Pancreas (tissue), 10 donors: ENCODE measurements at places on chromosomes 2 and 18. TPM values are rescaled to one million over a fixed set of nuclear protein-coding genes. Genes with fewer than 3 reads are reported as not detected.

The TLX2 gene
- not detected for total RNA-seq

The ADD2 gene
- total RNA-seq = 4.6 TPM

The KCNG2 gene
- not detected for total RNA-seq

The CD8B2 gene
- not detected for total RNA-seq

The SERPINB10 gene
- not detected for total RNA-seq

GRCh38 chr2:53884883-53885282 is 25.1 kb upstream of the GPR75 start:
- no peak for DNase-seq

DNA sequence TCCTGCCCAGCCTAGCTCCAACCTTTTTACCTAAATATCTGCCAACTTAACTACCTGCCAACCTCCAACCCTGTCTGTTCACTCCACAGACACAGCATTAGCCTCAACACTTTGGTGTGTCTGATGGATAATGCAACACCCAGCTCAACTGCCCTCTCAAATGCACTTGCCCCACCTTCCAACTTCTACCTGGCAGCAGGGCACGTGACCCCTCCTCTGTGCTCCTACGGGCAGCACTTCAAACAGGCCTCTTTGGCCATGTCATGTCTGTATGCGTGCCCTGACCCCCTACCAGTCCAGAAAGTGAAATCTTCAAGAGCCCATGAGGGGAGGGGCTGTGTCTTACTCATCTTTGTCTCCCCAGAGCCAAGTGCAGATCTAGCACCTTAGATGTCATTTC is 25.5 kb downstream of the RNF149 start:
- DNase-seq = no peak

GRCh38 chr2:19762142-19762541 is 139.6 kb downstream of the TTC32 start:
- no peak for DNase-seq

DNA sequence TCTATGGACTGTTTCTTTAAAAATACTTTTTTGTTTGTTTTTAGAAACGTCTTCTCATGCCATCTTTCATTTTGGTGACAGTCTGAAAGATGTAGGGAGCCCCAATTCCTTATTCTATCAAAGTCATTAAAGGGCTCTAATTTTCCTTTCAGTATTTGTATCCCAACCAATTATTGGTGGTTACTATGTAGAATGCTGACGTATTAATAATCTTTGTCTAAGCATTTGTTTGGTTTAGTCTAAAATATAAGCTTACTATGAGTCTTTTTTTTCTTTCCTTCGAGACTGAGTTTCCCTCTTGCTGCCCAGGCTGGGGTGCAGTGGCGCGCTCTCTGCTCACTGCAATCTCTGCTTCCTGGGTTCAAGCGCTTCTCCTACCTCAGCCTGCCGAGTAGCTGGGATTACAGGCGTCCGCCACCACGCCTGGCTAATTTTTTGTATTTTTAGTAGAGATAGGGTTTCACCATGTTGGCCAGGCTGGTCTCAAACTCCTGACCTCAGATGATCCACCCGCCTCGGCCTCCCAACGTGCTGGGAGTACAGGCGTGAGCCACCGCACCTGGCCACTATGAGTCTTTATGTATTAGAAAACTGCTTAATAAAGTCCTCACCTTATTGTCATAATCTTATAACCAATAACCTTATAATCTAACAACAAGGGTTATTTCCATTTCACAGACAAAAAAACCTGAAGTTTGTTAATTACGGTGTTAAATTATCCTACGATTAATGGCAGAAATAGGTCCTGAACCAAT is 849 bp upstream of the VRK2 start:
- DNase-seq = peak; percentile 11

GRCh38 chr2:96687711-96688640 is 45.4 kb downstream of the FER1L5 start:
- DNase-seq = peak; percentile 46

- DNase-seq = no peak
These were observed 200.3 kb downstream of the PRKCE start for GRCh38 chr2:45851576-45852304.

- DNase-seq = no peak
These were observed 1.0 kb downstream of the ZNF532 start for GRCh38 chr18:58865701-58866065.

DNA sequence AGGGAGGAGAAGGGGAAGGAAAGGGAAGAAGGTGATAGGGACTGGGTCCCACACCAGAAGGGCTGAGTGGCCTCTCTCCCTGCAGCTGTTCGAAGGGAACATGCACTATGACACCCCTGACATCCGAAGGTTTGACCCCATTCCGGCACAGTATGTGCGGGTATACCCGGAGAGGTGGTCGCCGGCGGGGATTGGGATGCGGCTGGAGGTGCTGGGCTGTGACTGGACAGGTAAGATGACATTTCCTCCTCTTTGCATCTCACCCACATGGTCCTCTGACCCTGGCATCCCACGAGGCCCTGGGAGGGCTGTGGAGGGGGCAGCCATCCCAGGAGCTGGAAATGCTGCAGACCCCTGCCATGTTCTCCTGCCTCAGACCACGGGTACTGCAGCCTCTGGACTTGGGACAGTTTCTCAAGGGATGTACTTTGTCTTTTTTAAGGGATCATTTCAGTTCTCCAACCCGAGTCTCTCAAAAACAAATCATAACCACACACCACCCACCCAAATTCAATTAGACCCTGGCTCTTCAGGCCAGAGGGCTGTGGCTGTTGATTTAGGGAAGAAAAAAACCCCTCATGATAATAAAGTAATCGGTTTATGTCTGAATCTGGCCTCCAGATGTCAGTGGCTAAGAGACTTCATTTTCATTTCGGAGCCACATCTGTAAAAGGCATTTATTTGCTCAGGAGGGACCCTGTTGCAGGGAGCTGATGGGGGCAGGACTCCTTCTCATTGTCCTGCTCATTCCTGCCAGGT is 63.5 kb downstream of the NRP2 start:
- DNase-seq = no peak

DNA sequence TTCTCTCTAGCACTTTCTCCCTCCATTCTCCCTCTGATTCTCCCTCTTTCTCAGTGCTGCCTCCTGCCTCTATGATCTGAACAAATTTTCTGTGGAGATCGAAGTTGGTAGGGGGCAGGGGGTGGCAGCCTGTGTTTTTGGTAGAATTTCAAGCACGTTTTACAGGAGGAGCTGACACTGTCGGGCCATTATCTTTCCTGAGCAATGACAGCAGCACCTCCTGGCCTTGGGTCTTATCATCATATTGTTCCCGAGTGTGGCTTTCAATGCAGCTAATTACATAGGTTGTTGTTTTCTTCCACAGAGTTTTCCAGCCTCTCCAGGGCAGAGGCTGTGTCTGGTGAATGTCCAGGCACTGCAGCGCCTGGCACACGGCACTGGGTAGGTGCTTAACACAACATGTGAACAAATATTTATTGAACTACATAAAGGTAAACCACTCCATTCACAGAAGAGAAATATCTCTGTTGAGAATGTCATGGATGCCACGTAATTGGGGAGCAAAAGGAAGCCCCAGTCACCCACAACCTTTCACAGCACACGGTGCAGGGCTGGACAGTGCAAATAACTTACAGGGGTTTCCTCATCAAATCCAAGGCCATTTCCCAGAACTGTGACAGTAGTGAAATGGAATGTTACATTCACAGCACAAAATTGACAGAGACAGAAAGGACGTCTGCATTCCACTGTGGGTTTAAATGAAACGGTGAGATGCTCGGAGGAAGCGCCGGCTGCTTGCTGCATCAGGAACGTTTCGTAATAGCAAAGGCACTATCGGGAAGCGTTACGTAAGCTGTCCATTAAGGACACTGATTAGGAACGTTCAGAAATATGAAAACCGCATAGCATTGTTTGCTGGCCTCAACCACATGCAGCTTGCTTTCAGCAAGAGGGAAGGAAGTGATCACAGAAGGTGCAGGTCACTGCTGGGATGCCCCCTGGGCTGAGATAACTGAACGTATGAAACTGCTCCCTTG is 6.5 kb upstream of the KCNG2 start:
- DNase-seq = no peak
